ENCODE measurements at places on chromosomes 6 and 20.

GRCh38 chr6:130587778-130588520 is 222.1 kb downstream of the TMEM200A start:
- no peak for DNase-seq

GRCh38 chr6:51152594-51152993 is 333.9 kb downstream of the TFAP2B start:
- DNase-seq = no peak

- no peak for DNase-seq
Observed at GRCh38 chr6:83097675-83098074, 30.2 kb downstream of the DOP1A start.

GRCh38 chr6:18276610-18277236 is 12.4 kb upstream of the DEK start:
- no peak for DNase-seq

DNA sequence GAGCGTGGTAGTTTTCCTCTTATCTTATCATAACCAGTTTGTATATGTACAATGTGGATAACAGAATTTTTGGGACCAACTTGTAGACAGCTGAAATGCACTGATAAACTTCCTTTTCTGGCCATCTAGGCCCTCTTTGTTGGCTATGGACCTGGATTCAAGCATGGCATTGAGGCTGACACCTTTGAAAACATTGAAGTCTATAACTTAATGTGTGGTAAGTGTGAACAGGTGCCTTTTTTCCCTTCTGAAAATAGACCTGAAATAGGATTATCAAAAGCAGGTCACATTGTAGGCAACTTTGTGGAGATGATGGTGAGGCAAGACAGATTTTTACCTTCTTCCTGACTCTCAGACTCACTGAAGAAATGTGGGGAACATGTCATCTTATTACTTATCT is 67.8 kb downstream of the ENPP1 start:
- DNase-seq = no peak

- DNase-seq = no peak
Observed at GRCh38 chr6:126811321-126811720, 307.1 kb upstream of the RSPO3 start.

- no peak for DNase-seq
Observed at GRCh38 chr20:40953416-40953815, 75.2 kb upstream of the TOP1 start.

DNA sequence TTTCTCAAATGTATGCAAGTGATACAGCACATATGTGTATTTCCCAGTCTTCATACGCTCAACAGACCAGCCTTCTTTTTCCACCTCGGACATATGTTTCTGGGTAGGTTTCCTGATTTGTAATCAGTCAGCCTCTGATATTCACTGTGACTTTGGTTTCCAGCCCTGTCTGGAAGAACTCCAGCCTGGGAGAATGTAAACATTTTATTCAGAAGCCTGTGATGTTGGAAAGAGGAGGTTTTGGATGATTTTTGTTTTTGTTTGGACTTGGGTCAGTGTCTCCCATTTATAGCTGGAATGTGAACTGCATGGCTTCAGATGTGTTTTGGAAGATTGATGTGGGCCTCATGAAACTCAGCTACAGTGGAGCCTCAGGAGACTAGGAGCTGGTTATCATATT is 172.2 kb upstream of the CENPW start:
- no peak for DNase-seq

DNA sequence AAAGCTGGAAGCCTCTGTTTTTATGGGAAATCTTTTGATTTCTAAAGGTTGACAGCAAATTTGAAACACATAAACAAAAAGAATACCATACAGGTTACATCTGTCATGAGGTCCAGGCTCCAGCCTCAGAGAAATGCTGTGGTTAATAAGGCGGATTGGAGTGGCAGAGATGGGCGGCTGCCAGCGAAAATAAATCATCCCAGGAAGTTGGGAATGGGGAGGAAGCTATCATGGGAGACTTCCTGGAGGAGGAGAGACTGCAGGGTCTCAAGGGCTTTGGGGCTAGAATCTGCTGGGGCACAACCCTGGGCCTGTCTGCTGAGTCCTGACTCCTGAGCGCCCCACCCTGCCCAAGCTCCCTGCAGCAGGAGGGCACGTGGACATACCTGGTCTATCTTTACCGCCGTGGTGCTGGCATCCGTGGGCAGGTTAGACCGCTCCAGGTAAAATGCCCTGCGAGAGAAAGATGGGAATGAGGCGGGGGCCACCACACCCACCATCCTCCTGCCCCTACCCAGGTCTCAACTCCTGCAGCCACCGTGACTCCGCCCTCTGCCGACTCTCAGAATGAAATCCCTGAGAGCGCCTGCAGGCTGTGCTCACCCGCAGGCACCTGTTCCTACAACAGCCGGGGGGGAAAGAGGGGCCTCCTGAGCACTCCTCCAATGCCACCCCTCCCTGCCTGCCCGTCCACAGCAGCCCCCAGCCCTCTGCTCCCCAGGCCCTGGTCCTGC is 197.3 kb downstream of the PREX1 start:
- DNase-seq = no peak

GRCh38 chr6:132096245-132096644 is 145.1 kb upstream of the CCN2 start:
- DNase-seq = no peak

- no peak for DNase-seq
Observed at GRCh38 chr6:129684903-129685661, 24.9 kb downstream of the ARHGAP18 start.

DNA sequence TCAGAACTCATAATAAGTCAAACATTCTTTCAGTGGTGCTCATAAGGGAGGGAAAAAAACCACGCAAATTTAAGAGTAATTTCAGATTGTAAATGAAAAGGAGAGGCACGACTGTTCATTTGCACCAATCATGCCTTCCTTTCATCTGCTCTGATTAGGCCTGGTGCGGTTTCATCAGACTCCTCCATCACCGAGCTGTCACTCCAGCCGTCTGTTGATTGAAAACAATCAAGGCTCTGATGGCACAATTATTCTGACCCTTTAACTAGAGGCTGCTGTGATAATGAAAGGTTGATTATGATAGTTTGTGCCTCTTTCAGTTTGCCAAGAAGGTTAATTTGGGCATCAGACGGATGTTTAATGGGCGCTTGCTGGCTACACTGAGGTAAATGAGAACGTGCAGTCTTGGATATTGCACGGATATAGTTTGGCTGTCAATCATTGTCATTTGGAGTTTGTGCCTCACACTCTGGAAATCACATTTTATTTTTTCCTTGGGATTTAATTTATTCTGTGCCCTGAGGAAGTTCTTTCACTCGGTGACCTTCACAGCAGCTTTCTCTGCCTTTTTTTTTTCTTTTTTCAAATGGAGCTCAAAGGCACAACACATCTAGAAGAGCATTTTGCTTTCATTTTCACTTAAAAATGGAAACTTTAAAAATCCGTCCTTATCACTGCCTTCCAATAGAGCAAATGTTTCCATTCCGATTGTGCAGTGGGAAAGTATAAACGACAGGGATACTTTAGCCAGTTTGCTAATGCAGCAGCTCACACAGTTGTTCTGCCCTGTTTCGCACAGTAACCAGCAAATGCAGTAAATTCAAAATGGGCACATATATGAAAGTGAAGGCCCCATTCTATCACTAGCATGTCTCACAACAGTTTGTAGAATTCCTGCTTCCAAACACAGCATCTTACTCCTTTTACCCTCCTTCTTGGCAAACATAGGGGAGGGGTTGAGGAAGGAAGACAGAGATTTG is 172.8 kb downstream of the KLHL32 start:
- no peak for DNase-seq

- DNase-seq = no peak
Observed at GRCh38 chr20:54524849-54525248, 49.5 kb downstream of the DOK5 start.

All from CD4-positive, alpha-beta T cell treated with Interleukin-4 for 1 hour (primary cell).